K562 (cell line): ENCODE measurements at places on chromosomes 1 and 21. TPM values are rescaled to one million over a fixed set of nuclear protein-coding genes. Genes with fewer than 3 reads are reported as not detected.
A peak's percentile ranks its signal among the peaks of the same experiment; 100 is the strongest.

CRP gene
- total RNA-seq, result 0.69 and 0.98 TPM in 2 replicates

CHML gene
- total RNA-seq, result 77.4 and 84.2 TPM in 2 replicates

ANGEL2 gene
- 26.2 and 27.1 TPM in 2 replicates for total RNA-seq

SNRNP40 gene
- 163 and 164 TPM in 2 replicates for total RNA-seq

- no peaks in the 10 kb centered on the region for H3K36me3 ChIP-seq
- DNase-seq, result peak; percentile 44
- peak overlapping the region; percentile 56; the same call in 2 of the 3 replicates for H3K27ac ChIP-seq
Observed at GRCh38 chr1:91555821-91556531, 55.3 kb downstream of the CDC7 start.

- DNase-seq, result no peak
- no peak overlapping the region for H3K4me3 ChIP-seq
- peak overlapping the region; percentile 8; the same call in 1 of the 3 replicates for H3K27ac ChIP-seq
- no peaks in the 10 kb centered on the region for H3K4me1 ChIP-seq
Observed at GRCh38 chr1:206643118-206643698, 7.9 kb downstream of the DYRK3 start.

DNA sequence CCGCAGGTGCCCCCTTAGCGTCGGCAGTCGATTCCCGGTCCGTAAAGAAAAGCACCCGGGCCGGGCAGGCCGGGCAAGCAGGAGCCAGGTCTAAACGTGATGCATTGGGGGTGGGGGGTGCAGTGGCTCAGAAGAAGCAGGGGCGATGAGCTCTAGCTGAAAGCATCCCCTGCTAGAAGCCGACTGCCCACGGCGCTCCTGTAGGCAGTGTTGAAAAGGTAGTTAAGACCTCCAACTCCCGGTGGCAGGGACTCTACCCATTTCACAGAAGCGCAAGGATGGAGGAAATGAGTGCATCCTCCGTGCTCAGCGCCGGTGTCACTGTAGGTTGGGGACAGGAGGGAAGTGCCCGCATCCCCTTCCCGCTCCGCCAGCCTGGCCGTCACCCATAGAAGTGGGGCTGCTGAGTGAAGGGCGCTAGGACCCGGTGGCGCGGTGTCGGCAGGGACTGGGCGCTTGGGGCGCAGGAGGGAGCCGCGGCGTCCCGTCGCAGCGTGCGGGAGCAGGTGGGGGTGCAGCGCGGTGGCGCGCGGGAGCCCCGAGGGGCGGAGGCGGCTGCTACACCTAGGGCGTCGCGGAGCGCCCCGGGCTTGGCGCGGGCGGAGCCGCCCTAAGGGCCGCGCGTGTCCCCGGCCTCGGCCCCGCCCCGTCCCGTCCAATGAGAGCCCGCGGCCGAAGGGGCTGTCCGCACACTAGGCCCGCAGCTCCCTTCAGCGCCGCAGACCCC is at the start of gene WNT2B:
WNT2B (plus strand) TSS at position 688 of the 727 bp plus-strand sequence. CDS start 298 bp downstream, outside the sequence.
- no peak within 1 kb of the TSS for H3K27ac ChIP-seq
- no peaks in the 10 kb centered on the region for H3K36me3 ChIP-seq
- no peaks in the 10 kb centered on the region; the same call in 1 of the 3 replicates for H3K4me1 ChIP-seq
- peak; percentile 87 for DNase-seq

DNA sequence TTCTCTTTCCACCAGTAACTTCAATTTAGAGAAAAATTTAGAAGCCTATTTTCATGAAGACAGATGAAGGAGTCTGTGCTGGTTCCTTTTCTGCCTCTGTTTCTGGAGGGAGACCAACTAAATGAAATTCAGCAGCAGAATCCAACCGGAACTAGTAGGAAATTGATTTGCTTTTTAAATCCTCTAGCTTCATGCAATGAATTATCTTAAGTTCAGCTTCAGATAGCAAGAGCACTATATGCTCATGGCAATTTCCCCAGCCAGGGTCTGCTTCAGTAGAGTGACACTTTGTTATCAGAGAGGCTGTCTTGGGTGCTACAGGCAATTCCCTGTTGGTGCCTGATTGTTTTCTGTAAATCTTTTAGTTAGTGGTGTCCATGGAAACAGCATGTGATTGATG is 189.7 kb downstream of the SLC35F3 start:
- H3K27me3 ChIP-seq, result 0 out of 2 replicates have a peak, but pooled peaks cover 8% of the 10 kb centered on the region
- H3K27ac ChIP-seq, result no peak overlapping the region
- H3K4me3 ChIP-seq, result no peak overlapping the region
- DNase-seq, result no peak

DNA sequence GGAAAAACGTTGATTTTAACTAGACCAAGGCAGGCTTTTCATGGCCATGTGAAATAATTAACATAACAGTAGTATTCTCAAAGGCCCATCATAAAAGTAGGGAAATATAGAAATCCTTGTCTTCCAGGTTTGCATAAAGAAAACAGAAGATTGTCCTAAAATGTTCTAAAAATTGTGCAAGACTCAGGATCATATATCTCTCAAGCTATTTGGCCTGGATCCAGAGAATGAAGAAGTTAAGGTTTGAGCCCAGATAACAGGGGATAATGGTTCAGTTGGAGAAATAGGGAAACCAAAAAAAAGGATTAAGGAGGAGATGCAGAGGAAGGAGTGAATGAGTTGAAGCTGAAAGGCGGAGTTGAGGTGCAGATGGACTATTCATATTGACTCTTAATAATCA is 555.5 kb upstream of the NR5A2 start:
- DNase-seq, result no peak
- no peaks in the 10 kb centered on the region for H3K27me3 ChIP-seq
- no peaks in the 10 kb centered on the region for H3K4me1 ChIP-seq
- no peak overlapping the region for H3K27ac ChIP-seq

GRCh38 chr1:65734979-65735378 is 57.7 kb upstream of the PDE4B start:
- no peak for DNase-seq
- H3K27ac ChIP-seq, result no peak overlapping the region
- H3K27me3 ChIP-seq, result no peaks in the 10 kb centered on the region
- H3K4me3 ChIP-seq, result no peak overlapping the region
- H3K36me3 ChIP-seq, result no peaks in the 10 kb centered on the region

- no peaks in the 10 kb centered on the region for H3K27me3 ChIP-seq
- H3K4me1 ChIP-seq, result peaks cover 23% of the 10 kb centered on the region
- H3K4me3 ChIP-seq, result no peak overlapping the region
- no peak for DNase-seq
- peaks cover 66% of the 10 kb centered on the region; the same call in 2 of the 3 replicates for H3K36me3 ChIP-seq
- no peak overlapping the region for H3K27ac ChIP-seq
Observed at GRCh38 chr1:227766015-227766634, 30.9 kb downstream of the SNAP47 start.

GRCh38 chr1:221171768-221172167 is 292.5 kb downstream of the HLX start:
- no peak overlapping the region for H3K4me3 ChIP-seq
- H3K4me1 ChIP-seq, result no peaks in the 10 kb centered on the region

DNA sequence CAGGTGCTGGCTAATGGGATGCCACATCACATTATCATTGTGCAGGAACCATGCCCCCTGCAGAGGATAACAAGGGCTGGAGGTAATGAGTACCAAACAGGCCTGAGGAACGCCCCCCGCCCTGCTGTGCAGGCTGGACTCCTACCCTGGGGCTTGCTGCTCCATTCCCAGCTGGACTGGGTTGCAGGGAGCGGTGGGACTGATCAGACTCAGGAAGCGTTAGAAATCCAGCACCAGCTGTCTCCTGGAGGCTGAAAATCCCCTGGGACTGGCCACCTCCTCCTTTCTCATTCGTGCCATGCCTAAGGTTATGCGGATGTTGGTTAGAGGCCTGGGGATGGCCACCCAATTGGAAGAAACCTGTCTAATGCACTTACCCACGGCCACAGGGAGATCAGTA is 36.9 kb upstream of the POU3F1 start:
- no peaks in the 10 kb centered on the region for H3K36me3 ChIP-seq
- H3K27me3 ChIP-seq, result peaks cover 36% of the 10 kb centered on the region
- no peaks in the 10 kb centered on the region; the same call in 1 of the 2 replicates for H3K4me1 ChIP-seq
- DNase-seq, result no peak
- H3K27ac ChIP-seq, result no peak overlapping the region
- no peak overlapping the region for H3K4me3 ChIP-seq

GRCh38 chr1:223405507-223405906 is 12.3 kb downstream of the CCDC185 start:
- no peak for DNase-seq
- no peaks in the 10 kb centered on the region for H3K36me3 ChIP-seq
- no peaks in the 10 kb centered on the region for H3K27me3 ChIP-seq
- H3K4me1 ChIP-seq, result no peaks in the 10 kb centered on the region; the same call in 1 of the 2 replicates
- H3K4me3 ChIP-seq, result no peak overlapping the region

- H3K36me3 ChIP-seq, result peaks cover 5% of the 10 kb centered on the region; the same call in 1 of the 3 replicates
- no peak overlapping the region for H3K4me3 ChIP-seq
- H3K27ac ChIP-seq, result no peak overlapping the region
- H3K27me3 ChIP-seq, result no peaks in the 10 kb centered on the region
Observed at GRCh38 chr1:50704126-50704525, 255.9 kb downstream of the FAF1 start.

DNA sequence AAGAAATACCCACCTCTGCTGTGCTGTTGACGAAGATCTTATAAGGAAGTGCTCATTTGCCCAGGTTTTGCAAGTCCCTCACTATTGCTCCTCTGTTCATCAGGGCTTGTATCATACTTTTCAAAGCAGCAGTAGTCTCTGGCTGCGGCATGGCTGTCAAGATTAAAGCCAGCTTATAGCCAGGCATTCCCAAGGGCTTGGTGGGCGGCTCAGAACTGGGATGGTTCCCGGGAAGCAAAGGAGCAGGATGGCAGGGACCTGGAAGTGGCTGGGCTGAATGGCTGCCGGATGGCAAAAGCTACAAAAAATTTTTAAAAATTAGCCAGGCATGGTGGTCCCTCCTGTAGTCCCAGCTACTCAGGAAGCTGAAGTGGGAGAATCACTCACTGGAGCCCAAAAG is 16.7 kb upstream of the SH3BGRL3 start:
- no peaks in the 10 kb centered on the region for H3K4me1 ChIP-seq
- H3K27me3 ChIP-seq, result no peaks in the 10 kb centered on the region
- no peak overlapping the region for H3K27ac ChIP-seq
- no peak overlapping the region for H3K4me3 ChIP-seq
- peaks cover 98% of the 10 kb centered on the region for H3K36me3 ChIP-seq
